ENCODE measurements at places on chromosomes 5 and 9. TPM values are rescaled to one million over a fixed set of nuclear protein-coding genes. Genes with fewer than 3 reads are reported as not detected.

Gene TRIM36
- not detected for total RNA-seq

Gene SOWAHA
- total RNA-seq, result 0.28 TPM

Gene PRKACG
- not detected for total RNA-seq

Gene SPATA6L
- total RNA-seq, result 0.21 TPM

Gene PRRX2
- total RNA-seq, result 5.1 TPM
